ENCODE measurements at places on chromosomes 5 and 9. TPM values are rescaled to one million over a fixed set of nuclear protein-coding genes. Genes with fewer than 3 reads are reported as not detected.
A peak's percentile ranks its signal among the peaks of the same experiment; 100 is the strongest.

ITK gene
- not detected for total RNA-seq

CARD6 gene
- 34.0 TPM for total RNA-seq

VPS13A gene
- total RNA-seq = 18.9 TPM

FBP2 gene
- not detected for total RNA-seq

SPATA31E1 gene
- not detected for total RNA-seq

SPINK4 gene
- not detected for total RNA-seq

HMCN2 gene
- under 0.01 TPM for total RNA-seq

ARSK gene
- total RNA-seq = 2.2 TPM

GRCh38 chr9:136538599-136539426, 7.0 kb downstream of the NOTCH1 start:
- DNase-seq = no peak

GRCh38 chr5:172488221-172488620, 33.9 kb upstream of the SH3PXD2B start:
- no peak for DNase-seq

DNA sequence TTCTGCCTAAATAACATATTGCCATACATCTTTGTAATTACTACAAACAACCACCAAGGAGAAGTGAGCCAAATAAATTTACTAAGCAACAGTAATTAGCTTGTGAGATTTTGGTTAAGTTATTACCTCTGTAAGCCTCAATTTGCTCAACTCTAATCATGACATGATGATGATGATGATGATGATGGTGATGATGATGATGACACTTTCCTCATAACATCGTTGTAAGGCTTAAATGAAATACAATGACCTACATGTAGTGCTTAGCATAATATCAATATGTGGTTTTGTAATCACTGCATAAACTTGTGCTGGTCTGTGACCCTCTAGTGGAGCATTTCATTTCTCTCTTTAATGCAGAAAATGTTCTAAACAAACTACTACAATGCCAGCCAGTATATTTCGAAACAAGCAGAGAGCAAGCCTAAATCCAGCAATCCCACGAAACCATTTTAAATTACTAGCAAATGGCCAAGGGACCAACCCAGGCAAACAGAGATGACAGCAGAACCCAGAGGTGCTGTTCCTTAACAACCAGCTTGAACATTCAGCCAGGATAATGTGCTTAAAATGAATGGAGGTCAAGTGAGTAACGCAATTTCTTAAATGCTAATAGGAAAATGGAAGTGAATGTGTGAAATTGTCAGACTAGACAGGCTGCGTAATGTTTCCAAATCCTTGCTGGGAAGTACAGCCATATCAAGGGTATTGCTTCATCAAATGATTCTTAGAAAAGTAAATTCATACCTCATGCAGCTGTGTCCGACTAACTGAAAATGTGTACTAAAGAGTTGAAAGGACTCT, 281.9 kb upstream of the PUM3 start:
- no peak for DNase-seq

DNA sequence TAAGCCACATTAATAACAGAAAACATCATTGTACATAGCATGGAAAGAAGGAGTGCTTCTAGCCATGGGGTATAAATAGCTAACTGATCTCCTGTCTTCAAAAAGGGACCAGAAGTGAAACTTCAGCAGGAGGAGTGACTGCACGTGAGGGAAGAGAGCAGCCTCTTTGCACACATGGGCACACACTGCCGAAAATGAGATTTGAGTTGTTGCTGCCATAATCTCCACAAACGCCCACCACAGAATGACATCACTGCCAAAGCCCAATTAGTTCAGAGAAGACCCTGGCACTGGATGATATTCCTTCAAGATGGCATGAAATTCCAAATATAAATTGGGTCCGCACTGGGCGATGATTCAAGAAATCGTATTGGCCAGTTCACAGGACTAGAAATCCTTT, 238.9 kb upstream of the NR4A3 start:
- DNase-seq = no peak

DNA sequence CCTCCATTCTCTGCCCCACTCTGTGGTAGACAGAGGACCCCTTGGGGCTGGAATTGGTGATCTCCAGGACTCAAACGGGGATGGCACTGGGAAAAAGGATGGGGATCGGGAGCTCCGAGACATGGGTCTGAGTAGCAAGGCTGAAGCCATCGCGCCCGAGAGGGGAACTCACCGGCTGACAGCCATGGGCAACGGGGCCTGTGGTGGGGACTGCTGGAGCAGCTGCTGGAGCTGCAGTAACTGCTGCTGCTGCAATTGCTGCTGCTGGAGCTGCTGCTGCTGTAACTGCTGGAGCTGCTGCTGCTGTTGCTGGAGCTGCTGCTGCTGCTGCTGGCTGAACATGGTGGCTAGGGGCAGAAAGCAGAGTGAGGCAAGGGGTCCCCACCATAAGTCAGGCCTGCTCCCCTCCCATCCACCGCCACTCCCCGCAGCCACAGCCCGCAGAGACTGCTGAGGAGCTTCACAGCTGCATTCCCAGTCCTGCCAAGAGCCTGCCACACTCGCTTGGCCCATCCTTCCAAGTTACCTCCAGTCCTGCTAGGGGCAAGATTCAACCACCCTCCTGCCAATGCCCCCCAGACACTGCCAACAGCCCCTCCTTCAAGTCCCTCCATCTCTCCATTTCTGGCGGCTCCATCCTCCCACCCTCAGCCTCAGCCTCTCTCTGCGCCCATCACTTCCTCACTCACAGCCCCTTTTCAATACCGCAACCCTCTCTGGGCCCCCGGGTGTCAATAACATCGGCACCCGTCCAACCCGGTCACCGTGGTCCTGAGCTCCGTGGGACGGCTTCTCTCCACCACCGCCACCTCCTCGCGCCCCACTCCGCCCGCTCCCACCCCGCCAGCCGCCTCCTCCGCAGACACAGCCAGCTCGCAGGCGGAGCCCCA, 611 bp downstream of the CIZ1 start:
- DNase-seq = no peak

- no peak for DNase-seq
Measured at GRCh38 chr9:34647084-34647403, 569 bp downstream of the GALT start.

- DNase-seq = peak; percentile 28
Measured at GRCh38 chr9:133506653-133507038, 18.1 kb downstream of the MYMK start.

- DNase-seq = no peak
Measured at GRCh38 chr9:90099262-90099963, 494.6 kb downstream of the GADD45G start.

- DNase-seq = no peak
Measured at GRCh38 chr5:94993491-94993890, 291.4 kb downstream of the MCTP1 start.

All from dermis microvascular lymphatic vessel endothelial cell (primary cell).